Peyer's patch (tissue), 4 donors: ENCODE measurements at places on chromosomes 3 and 15. TPM values are rescaled to one million over a fixed set of nuclear protein-coding genes. Genes with fewer than 3 reads are reported as not detected.

GRCh38 chr15:68343579-68344225, 66.2 kb downstream of the FEM1B start:
- DNase-seq: no peak

DNA sequence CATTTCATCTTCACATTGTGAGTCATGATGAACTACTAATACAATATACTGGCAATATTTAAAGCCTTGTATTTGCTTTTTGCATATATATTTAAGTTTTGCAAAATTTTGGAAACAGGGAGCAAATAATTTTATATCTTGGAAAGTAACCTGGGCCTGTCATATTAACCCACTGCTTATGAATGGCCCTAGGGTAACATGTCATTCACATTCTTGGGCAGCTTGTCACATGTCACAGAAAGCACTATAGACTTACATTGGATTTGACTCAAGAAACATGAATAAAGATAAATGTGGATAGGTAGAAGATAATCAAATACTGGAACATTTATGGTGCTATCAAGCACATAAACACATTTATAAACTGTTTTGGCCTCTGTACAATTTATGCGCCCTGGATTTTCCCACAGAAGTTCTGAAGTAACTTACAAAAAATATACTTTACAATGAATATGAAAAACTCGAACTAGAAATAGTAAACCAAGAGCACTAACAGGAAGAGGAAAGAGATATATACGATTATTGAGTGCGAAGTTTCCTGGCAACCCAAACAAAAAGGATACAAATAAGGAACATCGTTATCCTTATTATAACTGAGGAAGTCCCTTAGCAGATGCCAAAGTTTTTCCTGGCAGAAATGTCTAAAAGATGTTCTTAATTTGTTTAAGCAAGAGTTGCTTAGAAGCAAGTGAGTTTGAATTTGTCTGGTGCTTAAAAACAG, 257.2 kb downstream of the RBMS3 start:
- DNase-seq: no peak

DNA sequence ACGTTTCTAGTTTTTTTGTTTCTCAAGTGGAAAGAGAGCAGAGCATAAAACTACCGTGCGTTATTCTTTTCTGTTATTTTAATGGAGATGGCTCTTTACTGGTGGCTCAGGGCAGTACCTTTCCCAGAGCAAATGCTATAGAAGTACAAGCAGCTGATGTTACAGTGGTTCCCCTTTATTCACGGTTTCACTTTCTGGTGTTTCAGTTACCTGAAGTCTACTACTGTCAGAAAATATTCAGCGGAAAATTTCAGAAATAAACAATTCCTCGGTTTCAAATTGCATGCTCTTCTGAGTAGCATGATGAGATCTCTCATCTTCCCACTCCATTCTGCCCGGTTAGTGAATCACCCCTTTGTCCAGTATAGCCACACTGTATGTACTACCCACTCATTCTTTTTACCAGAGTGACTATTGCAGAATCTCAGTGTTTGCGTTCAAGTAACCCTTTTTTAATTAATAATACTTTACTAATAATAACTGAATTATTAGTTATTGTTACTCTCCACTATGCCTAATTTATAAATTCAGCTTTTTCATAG, 597.5 kb upstream of the ROBO2 start:
- DNase-seq: no peak

The PLA2G4F gene
- total RNA-seq: 45.2 TPM
